Thymus (tissue), 14 donors: ENCODE measurements at places on chromosomes 1 and 21.
A peak's percentile ranks its signal among the peaks of the same experiment; 100 is the strongest.

GRCh38 chr21:44934797-44935532 is 4.9 kb upstream of the SLX9 start:
- DNase-seq = no peak

DNA sequence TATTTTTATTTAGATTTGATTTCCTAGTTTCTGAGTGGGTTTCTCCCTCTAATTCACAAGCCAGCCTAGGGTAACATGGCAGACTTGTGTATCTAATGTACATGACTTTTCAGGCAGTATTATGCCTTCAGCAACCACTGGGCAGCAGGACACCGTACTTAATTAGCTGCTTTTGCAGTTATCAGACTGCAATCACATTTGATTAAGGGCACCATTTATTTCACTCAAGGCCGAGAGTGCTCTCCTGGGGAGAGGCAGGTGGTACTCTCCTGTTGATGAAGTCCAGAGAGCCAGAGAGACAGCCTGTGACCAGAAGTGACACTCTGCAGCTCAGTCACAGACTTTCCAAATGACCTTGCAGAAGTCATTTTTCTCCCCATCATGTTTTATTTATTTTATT is 18.7 kb downstream of the CYYR1 start:
- DNase-seq = no peak

DNA sequence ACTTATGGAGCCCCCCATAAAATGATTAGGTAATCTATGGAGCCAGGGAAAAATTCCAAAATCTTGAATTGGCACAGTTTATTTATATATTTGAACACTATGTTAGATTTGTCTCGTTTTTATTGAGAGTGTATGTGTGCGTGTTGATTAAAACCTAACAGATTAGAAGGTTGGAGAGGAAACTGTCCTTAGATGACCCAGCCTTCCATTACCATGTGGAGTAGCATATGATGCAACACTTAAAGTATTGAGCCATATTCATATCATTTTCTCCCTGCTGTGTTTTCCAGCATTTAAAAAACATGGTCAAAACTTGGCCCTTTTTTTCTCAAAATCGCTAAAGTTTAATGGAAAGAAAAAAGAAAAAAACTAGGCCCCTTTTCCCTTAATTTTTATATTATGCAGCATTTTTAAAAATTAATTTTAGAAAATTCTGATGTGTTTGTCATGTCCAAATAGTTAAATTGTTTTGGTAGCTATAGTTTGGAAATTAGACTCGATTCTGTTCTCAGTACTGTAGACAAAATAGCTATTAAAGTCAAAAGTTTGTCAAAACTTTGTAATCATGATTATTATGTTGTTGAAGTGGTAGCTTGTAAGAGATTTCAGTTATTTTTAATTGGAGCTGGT is 2.3 kb downstream of the LRRC8D start:
- DNase-seq = no peak

DNA sequence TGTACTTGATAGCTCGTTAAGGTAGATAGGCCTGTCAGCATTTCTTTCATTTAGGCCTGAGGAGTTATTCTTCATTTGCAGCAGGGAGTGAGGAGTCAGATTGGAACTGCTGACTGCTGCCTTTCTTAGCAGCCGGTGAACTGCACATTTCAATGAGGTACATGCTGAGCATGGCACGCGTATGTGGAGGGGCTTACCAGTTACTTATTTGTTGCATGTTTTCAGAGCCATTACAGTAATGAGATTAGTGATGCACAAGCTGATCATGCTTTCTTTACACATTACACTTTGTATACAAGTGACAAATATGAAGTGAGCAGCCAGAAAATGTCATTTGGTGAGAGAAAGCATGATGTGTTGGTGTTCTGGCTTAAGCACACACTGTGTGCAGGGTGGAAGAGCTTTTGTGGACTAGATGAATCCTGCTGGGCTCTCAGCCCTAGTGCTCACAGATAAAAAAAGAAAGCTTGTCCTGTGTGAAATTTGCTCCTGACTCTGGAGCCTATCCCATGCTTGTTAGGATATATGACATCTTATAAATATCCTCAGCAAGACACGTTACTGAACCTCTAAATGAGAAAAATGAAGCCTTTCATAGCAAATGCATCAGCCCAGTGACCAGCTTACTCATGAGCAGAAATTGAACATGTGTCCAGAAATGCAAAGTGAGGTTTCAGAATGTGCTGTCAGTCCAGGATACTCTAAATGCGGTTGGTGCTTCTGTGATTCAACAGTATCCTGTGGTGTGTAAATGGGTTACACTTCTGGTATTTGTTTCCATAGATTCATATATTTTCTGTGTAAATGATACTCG is 574.7 kb upstream of the ADGRL2 start:
- DNase-seq = no peak

DNA sequence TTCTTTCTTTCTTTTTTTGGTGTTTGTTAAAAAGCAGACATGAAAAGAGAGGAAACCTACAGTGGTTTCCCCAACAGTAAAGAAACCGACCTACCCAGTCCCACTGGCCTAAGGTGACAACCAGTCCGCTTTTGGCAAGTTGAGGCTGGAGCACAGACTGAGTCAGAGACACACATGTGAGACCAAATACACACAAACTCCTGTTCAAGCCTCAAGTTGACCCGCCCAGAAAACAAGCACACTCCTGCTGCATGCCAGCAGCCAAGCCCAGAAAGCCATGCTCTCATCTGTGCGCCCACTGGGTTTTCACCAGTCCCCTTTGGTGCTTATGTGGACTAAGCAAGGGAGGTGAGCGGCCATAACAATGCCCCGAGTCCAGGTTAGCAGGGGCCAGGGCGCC is 64.6 kb upstream of the GPR153 start:
- no peak for DNase-seq

GRCh38 chr1:34127006-34128000 is 37.7 kb downstream of the CSMD2 start:
- DNase-seq = no peak

DNA sequence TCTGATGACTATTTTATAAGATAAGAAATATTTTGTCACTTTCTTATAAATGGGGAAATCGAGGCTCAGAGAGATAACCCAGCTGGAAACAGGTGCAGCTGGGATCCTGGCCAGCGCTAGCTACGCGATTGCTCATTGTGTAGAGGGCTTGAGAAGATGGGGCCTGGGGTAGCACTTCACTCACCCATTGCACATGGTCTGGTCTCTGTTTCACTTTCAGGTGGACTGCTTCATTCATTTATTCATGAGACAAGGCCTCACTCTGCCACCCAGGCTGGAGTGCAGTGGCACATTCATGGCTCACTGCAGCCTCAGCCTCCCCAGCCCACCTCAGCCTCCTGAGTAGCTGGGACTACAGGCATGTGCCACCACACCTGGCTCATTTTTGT is 23.8 kb downstream of the UBE4B start:
- DNase-seq = no peak

DNA sequence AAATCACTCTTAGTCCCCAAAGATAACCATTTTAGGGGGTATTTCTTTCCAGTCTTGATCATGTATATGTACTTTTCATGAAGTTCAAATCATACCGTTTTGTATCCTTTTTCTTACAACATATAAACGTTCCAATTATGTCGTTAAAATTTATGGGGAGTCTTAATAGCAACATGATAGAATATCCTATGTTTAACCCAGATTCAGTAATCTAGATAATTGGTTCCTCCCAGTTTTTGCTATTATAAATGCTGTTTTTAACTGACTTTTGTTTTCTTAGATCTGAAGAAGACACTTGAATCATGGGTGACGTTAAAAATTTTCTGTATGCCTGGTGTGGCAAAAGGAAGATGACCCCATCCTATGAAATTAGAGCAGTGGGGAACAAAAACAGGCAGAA is 3.1 kb downstream of the DHX9 start:
- DNase-seq = no peak

DNA sequence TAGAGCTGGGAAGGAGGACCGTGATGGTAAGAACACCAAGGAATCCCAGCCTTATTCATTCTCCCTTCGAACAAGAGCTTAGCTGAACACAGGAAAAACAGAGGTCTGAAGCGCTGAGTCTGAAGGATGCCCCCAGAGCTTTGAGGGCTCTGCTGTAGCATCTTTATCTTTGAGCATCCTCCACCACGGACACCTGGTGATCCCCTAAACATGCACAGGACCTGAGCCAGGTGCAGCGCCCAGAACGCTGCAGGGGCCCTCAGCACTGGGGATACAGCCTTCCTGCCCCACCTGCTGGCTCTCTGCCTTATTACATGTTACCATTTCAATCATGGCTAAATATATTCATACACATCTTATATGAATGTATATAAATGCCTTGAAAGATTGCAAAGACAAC is 7.7 kb upstream of the GPATCH4 start:
- peak; percentile 73 for DNase-seq

DNA sequence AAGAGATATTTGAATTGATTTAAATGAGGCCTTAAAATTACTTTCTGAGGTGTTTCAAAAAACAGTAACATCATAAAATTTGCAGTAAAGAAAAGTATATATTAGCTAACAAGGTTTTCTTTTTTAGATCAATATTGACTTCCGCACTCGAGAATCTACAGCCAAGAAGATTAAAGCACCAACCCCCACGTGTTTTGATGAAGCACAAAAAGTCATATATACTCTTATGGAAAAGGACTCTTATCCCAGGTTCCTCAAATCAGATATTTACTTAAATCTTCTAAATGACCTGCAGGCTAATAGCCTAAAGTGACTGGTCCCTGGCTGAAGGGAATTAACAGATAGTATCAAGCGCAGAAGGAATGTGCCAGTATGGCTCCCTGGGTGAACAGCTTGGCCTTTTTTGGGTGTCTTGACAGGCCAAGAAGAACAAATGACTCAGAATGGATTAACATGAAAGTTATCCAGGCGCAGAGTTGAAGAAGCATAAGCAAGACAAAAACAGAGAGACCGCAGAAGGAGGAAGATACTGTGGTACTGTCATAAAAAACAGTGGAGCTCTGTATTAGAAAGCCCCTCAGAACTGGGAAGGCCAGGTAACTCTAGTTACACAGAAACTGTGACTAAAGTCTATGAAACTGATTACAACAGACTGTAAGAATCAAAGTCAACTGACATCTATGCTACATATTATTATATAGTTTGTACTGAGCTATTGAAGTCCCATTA is 3.6 kb downstream of the RGS1 start:
- DNase-seq = no peak

GRCh38 chr1:100438789-100439188 is 86.5 kb downstream of the CDC14A start:
- no peak for DNase-seq
